Stimulated activated CD8-positive, alpha-beta memory T cell treated with anti-CD3 and anti-CD28 coated beads, Interleukin-4, amount 100 ng/mL, for 24 hours (primary cell): ENCODE measurements at places on chromosomes 2 and 18.

DNA sequence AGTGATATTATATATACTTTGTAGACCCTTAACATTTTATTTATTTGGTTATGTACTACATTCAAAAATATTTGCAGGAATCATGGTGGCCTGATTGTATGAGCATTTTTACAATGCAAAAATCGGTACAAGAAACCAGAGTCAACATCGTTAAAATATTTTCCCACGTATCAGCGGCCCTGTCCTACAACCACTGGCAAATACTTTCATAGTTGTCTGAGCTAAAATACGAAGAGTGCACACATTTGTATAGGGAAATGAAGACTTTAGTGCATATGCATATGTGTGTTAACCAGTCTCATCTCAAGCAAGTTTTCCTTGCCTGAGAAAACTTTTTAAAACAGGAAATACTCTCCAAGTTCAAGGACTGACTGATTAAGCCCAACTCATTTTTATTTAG is 35.9 kb downstream of the CCDC102B start:
- no peak for DNase-seq

GRCh38 chr18:75962036-75962572 is 532.9 kb downstream of the ZNF516 start:
- DNase-seq, result no peak

DNA sequence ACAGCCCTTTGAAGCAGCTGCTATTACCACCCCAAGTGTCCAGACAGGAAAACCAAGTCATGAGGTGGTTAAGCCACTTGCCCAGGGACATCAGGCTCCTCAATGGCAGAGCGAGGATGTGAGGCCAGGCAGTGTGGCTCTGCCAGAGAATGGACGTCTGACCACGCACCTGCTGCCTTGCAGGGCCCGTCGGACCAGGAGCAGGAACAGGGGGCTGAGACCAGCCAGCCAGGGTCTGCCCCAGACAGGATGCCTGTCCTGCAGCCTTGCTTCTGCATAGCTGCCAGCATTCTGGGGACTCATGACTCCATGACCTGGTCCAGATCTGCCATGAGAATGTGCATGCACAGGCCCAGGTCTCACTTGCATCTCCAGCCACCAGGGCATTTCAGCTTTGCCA is 52.0 kb downstream of the BCL2L11 start:
- DNase-seq, result no peak

DNA sequence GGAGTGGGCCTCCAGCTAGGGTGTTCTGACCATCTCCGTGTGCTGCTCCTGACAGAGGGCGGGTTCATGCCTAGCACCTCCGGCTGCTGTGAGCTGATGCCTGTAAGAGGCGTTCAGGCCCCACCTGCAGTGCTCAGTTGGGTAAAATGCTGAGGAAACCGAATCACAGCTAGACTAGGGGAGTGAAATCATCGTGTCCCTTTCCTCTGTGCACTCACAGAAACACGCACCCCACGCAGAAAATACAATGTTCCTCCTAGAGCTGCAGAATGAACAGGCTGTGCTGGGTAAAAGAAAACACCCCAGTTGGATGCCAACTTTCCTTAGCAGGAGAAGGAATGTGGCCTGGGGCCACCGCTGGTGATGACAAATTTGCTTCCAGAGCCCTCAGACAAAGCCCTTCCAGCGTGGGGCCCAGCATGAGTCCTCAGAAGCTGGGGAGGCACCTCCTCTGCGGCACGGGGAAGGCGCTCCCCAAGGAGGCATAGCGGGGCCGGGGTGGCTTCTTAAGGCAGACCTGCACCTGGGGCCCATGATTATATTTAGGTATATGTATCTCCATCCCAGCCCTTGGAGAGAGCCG is 16.3 kb upstream of the ARHGEF4 start:
- no peak for DNase-seq

DNA sequence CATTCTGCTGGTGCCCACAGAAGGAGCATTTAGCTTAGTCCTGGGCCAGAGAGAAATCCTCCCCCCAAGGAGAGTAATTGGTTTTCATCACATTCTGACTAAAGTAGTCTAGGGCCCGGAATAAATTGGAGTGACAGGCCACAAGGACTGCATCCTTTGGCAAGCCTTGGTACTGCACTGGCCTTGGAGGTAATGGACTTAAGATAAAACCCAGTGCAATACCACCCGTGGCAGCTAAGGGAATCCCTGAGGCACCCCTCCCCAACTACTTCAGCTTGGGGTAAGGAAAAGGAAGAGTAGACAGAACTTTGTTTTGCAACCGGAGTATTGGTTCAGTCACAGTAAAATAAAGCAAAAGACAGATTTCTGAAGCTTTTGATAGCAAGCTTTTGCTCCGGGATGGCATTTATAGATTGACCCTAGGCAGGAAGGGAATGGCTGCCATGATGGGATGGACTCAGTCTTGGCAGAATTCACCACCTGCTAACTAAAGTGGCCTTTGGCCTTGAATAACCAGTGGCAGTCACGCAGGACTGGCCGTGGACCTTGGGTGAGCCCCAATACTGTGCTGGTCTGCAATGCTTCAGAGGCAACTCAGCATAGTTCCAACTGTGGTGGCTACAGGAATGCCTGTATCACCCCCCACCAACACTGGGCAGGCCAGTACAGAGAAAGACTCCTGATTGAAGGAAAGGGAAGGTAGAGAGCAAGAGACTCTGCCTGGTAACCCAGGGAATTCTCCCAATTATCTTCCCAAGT is 14.1 kb downstream of the ORC4 start:
- no peak for DNase-seq

- no peak for DNase-seq
These were observed 564 bp downstream of the MPV17 start for GRCh38 chr2:27322301-27322765.
